ENCODE measurements at places on chromosomes 2 and 18.

DNA sequence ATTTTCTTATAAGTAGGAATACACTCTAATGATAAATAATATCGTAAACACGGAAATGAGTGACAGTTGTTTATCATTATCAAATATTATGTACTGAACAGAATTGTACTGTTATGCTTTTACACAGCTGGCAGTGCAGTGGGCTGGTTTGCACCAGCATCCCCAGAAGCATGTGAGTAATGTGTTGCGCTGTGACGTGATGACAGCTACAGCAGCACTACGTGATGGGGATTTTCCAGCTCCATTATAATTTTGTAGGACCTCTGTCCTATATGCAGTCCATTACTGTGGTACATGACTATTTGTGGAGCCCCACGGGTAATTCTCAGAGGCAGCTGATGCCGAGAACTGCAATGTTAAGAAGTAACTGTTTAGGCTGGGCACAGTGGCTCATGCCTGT, 77.3 kb upstream of the ATG16L1 start:
- no peak for DNase-seq
- H3K27me3 ChIP-seq, result no peaks in the 10 kb centered on the region
- H3K4me1 ChIP-seq, result no peaks in the 10 kb centered on the region
- H3K27ac ChIP-seq, result no peak overlapping the region

GRCh38 chr18:26734760-26735159, 130.7 kb downstream of the AQP4 start:
- no peaks in the 10 kb centered on the region for H3K36me3 ChIP-seq
- no peaks in the 10 kb centered on the region for H3K4me1 ChIP-seq
- DNase-seq, result no peak
- no peak overlapping the region for H3K27ac ChIP-seq
- H3K27me3 ChIP-seq, result no peaks in the 10 kb centered on the region

DNA sequence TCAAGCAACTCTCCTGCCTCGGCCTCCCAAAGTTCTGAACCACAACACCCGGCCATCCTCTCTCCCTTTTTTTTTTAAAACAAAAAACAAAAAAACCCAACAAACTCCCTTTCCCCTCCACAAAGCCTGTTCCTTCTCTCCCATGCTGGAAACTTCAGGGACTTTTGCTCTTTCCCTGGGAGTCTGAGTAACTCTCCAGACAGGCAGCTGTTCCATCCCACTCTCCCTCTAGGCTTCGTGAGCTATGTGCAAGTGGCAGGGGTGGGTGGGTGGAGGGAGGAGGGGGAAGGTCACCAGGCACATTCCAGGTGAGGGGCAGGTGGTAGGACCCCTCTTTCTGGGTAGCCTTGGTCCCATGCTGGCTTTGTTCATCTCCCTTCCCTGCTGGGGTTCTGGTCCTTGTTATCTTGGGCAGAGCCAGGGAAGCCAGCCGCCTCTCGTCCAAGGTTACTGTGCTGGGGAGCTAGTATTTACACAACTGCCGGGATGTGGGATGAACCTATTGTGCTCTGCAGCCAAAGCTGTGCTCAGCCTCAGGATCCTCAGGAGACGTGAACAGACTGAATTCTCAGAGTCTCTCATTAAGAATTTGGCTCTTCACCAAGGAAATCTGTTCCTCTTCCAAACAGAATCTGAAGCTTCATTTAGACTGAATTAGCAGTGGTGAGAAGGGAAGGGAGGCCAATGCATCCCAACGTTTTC, 106.9 kb downstream of the LIPG start:
- peaks cover 24% of the 10 kb centered on the region for H3K27me3 ChIP-seq
- H3K4me1 ChIP-seq, result no peaks in the 10 kb centered on the region
- H3K36me3 ChIP-seq, result no peaks in the 10 kb centered on the region
- no peak overlapping the region for H3K27ac ChIP-seq
- H3K4me3 ChIP-seq, result no peak overlapping the region

DNA sequence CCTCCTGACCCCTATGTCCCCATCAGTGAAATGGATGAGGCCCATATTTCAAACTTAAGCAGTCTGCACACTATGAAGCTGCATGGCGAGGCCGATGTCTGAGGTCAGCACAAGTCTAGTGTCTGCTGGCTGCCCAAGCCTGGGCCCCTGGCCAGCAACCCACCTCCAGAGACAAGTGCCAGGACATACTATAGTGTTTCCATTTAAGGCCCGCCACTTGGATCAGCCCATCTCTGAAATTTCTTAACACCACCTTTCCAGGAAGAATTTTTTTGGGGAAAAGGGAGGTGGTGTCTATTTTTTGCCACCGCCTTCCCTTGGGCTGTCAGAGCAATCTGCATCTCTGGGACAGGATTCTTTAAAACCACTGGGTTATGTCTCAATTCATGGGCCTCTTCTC, 1.8 kb downstream of the ACVR1 start:
- H3K4me1 ChIP-seq, result peaks cover 79% of the 10 kb centered on the region
- no peak for DNase-seq
- H3K4me3 ChIP-seq, result peak overlapping the region; percentile 96
- peak overlapping the region; percentile 94 for H3K27ac ChIP-seq

Measured in activated CD4-positive, alpha-beta T cell treated with anti-CD3 and anti-CD28 coated beads, Interleukin-2, amount 10 ng/mL, durations not matched to agents 7 days and 5 days (primary cell).